ENCODE measurements at places on chromosomes 6 and 20. TPM values are rescaled to one million over a fixed set of nuclear protein-coding genes. Genes with fewer than 3 reads are reported as not detected.

ZNF165 gene
- 0.44 TPM for total RNA-seq

OR2H1 gene
- not detected for total RNA-seq

BPIFB1 gene
- total RNA-seq, result not detected

DNA sequence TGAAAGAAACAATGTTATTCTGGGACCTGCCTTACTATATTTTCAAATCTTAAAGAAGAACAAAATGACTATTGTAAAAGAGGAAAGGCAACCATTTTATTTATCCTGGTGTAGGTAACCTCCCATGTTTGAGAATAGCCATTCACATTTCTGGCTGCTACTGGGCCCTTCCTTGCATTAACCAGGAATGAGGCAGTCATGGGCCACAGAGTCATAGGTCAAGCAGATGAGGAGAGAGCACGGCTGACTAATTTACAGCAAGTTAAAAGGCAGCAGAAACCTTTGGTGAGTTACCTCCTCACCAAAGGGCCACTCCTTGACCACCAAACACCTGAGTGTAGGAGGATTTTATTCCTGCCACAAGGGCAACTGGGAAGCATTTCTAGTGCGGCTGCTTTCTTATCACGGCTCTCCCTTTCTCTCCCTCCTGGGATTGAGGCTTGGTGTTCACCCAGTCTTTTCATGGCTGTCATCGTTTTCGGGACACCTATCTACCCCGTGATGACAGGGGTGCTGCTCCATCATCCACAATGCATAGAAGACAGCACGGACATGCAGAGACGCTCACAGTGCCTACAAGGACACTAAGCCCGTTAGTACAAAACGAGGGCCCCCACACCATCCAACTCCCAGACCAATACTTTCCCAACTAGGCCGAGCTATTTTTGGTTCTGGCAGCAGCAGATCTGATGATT lies 4.4 kb upstream of the LAMA4 start:
- H3K27ac ChIP-seq, result no peak overlapping the region
- no peak overlapping the region for H3K4me3 ChIP-seq
- no peaks in the 10 kb centered on the region for H3K27me3 ChIP-seq
- no peak for DNase-seq
- no peaks in the 10 kb centered on the region for H3K36me3 ChIP-seq

- no peak for DNase-seq
- no peak overlapping the region for H3K27ac ChIP-seq
- peaks cover 47% of the 10 kb centered on the region for H3K4me1 ChIP-seq
- H3K36me3 ChIP-seq, result no peaks in the 10 kb centered on the region
- H3K27me3 ChIP-seq, result no peaks in the 10 kb centered on the region
These were observed 15.4 kb downstream of the IGF2R start for GRCh38 chr6:159984268-159984786.

GRCh38 chr20:31653561-31653960 lies 15.8 kb downstream of the COX4I2 start:
- no peaks in the 10 kb centered on the region for H3K36me3 ChIP-seq
- no peak for DNase-seq
- no peaks in the 10 kb centered on the region for H3K4me1 ChIP-seq
- H3K4me3 ChIP-seq, result no peak overlapping the region

DNA sequence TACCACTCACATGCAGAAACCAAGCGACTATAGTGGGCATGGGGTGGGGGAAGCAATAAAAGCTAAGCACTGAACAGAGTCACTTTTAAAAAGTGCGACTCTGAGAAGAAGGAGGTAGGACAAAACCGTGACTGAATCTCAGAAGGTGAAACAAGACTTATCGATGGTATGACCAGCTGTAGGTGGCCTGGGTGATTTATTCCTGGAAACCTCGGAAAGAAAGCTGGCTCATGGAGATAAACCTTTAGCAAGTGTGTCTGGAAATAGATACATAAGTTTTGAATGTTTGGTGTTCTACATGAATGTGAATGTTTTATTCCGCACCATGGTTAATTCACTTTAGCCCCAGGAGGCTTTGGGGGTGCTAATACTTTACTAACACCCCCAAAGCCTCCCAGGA lies 43.9 kb downstream of the BANF2 start:
- no peaks in the 10 kb centered on the region for H3K27me3 ChIP-seq
- DNase-seq, result no peak
- no peaks in the 10 kb centered on the region for H3K4me1 ChIP-seq
- H3K4me3 ChIP-seq, result no peak overlapping the region

DNA sequence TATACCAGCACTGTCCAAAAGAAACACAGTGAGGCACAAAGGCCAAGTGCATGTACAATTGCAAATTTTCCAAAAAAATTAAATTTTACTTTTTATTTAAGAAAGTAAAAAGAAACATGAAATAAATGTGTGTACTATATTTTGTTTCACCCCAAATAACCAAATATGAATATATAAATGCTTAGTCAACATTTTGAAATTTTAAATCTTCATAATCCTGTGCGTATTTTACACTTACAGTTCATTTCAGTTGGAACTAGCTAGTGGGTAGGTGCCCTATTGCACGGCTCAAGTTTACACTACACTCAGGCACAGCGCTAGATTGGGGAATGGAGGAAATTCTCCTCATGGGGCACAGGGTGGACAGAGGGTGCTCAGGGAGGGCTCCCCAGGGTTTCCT lies 18.0 kb upstream of the BTN3A3 start:
- H3K4me1 ChIP-seq, result no peaks in the 10 kb centered on the region
- no peak for DNase-seq
- no peak overlapping the region for H3K4me3 ChIP-seq
- no peak overlapping the region for H3K27ac ChIP-seq
